NCI-H510A (cell line): ENCODE measurements at places on chromosomes 13 and 19.

- peak; percentile 67 for DNase-seq
Measured at GRCh38 chr13:30607908-30608307, 9.8 kb upstream of the USPL1 start.

- no peak for DNase-seq
Measured at GRCh38 chr13:92315265-92315664, 911.3 kb upstream of the GPC6 start.

DNA sequence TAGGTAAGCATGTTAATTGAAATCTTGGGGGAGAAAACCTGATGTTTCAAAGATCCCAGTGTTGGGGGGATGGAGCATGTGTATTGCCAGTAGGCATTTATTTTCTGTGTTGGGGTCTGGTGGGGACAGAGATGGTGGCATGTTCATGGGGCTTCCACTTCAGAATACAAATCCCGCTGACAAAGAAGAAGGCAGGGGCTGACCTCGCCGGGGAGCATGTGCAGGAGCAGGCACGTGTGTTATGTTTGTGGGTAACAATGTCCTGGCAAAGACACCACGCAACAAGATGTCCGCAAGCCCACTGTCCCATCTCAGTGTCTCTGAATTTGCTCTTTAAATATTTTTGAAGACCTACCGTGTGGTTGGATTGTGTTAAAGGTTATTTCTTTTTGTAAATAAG is 164.5 kb downstream of the TEX29 start:
- DNase-seq: no peak

- no peak for DNase-seq
Measured at GRCh38 chr19:10262771-10263170, 8.1 kb upstream of the ICAM1 start.

DNA sequence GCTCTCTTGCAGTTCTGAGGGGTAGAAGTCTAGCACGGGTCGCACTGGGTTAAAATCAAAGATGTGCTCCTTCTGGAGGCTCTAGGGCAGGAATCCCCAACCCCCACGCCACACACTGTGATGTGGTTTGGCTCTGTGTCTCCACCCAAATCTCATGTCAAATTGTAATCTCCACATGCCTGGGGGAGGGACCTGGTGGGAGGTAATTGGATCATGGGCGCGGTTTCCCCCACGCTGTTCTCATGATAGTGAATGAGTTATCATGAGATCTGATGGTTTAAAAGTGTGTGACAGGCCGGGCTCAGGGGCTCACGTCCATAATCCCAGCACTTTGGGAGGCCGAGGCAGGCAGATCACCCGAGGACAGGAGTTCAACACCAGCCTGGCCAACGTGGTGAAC is 26.6 kb upstream of the CALM3 start:
- no peak for DNase-seq

DNA sequence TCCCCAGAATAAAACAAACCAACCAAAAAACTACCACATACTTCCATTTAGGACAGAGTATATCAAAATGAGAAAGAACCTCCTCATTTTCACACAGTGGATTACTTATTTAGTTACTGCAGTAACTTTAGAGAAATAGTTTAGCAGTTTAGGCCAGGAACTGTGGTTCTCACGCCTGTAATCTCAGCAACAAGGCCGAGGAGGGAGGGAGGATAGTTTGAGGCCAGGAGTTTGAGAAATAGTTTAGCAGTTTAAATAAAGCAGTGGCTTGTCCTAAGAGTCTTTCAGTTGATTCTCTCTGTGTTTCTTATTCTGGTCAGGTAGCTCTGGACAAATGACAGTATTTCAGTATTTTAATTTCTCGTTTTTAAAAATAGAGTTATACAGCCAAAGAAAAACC is 9.4 kb downstream of the HMGB1 start:
- DNase-seq: no peak

- DNase-seq: no peak
Measured at GRCh38 chr13:50224534-50224933, 209.3 kb downstream of the KCNRG start.

DNA sequence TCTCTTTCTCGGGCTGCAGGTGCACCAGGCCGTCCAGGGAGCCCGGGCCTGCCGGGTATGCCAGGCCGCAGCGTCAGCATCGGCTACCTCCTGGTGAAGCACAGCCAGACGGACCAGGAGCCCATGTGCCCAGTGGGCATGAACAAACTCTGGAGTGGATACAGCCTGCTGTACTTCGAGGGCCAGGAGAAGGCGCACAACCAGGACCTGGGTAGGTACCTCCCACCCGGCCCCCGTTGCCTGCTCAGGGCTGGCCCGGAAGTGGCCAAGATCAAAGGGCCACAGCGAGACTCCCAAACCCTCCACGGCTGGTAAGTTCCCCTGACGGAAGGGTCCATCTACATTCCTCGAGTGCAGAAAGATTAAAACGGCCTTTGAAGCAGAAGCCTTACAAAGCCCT is 55.1 kb downstream of the RAB20 start:
- DNase-seq: no peak

GRCh38 chr13:26988059-26988769 is 183.4 kb downstream of the USP12 start:
- no peak for DNase-seq

DNA sequence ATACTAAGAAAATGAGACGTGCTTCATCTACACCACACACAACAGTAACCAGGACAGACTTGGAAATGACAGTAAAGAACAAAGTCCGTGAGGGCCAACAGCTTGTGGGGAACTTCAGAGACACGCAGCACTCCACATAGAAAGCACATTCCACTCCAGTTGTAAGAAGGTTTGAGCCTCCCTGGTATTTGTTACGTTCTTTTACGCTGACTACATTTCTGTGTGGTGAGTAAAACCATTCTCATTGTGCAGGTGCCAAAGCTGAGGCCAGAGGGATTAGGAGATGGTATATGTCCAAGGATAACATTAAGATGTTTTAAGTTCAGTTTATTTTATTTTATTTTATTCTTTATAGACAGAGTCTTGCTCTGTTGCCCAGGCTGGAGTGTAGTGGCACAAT is 1189.9 kb downstream of the UQCRFS1 start:
- DNase-seq: no peak

DNA sequence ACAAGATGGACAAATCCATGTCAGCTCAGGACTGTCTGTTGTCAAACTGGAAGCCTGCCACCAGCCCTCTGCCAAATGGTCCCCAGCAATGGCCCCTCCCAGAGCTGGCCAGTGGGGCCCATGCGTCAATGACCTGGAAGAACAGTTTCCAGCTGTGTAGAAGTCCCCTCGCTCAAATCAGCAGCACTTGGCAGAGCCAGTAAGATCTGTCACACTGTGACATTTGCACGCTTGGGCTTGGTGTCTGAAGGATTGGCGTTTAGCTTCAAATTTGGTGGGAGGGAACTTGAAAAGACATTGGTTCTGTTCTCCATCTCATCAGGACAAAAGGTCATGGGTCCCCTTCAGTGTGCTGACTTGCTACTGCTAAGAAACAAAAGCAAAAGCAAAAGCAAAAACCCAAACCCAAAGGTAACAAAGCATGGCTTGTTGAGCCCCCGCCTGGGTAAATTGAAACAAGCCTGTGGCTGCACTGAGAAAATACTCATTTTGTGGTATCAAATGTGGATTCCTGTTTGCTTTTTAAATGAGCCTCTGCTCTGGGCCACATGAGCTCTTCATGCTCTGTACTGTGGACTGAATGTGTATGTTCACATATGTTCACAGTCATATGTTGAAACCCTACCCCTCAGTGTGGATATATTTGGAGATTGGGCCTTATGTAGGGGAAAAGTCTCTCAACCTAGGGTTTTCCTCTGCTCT is 253.6 kb upstream of the MAB21L1 start:
- no peak for DNase-seq

- DNase-seq: no peak
Measured at GRCh38 chr13:80262051-80262695, 78.8 kb downstream of the SPRY2 start.

GRCh38 chr19:6362351-6362801 is 1.0 kb downstream of the CLPP start:
- DNase-seq: no peak

DNA sequence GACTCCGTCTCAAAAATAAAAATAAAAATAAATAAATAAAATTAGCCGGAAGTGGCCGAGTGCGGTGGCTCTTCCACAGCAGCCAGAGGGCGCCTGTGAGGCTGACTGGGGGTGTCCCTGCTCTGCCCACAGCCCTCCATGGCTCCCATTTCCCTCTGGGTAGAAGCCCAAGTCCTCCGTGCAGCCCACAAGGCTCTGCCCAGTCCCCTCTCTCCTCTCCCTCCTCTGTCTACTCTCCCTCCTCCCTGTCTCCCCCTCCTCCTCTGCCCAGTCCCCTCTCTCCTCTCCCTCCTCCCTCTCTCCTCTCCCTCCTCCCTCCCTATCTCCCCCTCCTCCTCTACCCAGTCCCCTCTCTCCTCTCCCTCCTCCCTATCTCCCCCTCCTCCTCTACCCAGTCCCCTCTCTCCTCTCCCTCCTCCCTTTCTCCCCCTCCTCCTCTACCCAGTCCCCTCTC is 20.4 kb downstream of the MISP start:
- no peak for DNase-seq

GRCh38 chr13:111555903-111556302 is 235.5 kb downstream of the TEX29 start:
- no peak for DNase-seq

- no peak for DNase-seq
Measured at GRCh38 chr19:21680671-21681070, 86.7 kb downstream of the ZNF100 start.

DNA sequence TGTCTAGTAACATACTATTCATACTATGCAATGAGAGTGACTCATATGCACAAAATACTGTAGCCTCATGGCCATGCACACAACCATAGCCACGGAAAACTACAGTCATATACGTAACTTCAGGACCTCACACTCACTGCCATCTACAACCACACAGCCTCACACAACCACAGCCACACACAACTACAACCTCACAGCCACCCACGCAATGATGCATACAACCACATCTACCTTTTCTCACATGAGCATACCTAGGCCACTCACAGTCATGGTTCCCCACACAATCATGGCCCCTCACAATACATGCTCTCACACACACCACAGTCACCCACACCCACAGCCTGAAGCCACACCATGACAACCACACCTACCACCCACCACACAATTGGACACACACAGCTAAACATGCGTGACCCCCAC is 8.7 kb upstream of the TNFSF14 start:
- no peak for DNase-seq

- DNase-seq: no peak
Measured at GRCh38 chr13:31794452-31794851, 55.1 kb downstream of the RXFP2 start.

DNA sequence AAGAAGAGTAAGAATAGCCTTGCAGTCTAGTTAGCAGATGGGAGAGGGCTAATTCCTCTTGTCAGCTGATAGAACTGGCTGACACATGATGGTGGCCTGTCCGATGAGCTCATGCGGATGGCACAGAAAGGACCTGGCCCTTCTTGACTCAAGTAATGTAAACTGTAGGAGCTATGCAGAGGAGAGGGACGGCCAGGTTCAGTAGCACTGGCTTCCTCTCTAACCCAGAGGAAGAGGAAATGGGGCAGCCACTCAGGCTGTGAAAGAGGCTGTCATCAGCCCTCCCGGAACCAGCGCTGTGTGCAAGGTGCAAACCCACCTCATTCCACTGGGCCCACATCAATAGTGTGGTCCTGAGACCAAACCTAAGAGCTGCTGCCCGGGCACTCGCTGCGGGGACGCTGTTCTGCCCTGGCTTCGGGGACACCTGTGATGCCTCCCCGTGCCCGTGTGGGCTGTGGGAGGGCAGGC is 30.8 kb upstream of the USE1 start:
- DNase-seq: no peak

- DNase-seq: no peak
Measured at GRCh38 chr13:21639561-21639960, 31.3 kb upstream of the FGF9 start.

- no peak for DNase-seq
Measured at GRCh38 chr19:6473647-6474046, 7.9 kb downstream of the DENND1C start.

DNA sequence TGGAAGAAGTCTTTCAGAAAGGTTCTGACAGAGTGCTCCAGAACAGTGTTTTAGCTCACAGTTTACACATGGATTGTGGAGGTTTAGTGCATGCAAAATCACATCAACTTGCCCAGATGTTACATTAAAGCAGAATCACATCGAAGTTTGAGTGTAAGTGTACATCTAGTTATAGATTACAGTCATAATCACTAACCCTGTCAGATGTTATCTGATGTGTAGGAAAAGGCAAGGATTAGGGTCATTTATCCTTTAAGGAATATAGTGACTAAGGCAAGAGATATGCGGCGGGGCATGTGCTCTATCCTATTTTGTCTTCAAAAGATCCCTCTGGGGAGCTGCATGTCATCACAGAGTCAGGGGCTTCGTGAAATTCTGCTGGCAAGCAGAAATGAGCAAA is 66.9 kb downstream of the CYSLTR2 start:
- no peak for DNase-seq

DNA sequence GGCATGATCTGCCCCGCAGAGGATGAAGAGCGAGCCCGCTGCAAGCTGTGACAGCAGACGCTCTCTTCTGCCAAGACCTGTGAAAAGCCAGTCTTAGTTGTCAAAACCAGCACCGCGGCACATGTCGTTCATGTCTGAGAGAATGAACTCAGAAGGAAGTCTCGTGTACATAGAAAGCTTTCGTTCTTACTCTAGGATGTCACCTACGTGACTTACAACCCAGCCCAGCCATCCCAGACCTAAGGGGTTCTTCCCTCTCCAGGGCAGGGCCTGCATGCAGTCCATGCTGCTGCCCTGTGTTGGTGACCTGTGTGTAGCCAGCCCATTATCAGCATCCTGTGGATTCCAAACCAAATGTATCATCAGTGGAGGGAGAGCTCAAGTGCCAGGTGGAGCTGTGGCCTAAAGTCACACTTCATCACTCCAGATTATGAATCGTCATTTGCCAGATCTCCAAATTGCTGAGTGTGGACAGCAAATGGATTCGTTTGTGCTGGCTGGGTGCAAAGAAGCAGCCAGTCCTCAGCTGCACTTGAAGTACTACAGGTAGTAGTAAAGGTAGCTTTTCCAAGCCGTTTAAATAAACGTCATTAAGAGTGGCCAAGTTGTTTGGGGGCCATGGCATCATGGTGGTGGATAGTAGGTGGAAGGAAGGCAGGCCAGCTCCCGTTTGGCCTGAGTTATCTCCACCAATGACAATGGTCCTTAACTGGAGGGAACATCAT is 73.9 kb upstream of the GPR183 start:
- DNase-seq: no peak

- DNase-seq: no peak
Measured at GRCh38 chr13:41995946-41996345, 35.0 kb upstream of the VWA8 start.

DNA sequence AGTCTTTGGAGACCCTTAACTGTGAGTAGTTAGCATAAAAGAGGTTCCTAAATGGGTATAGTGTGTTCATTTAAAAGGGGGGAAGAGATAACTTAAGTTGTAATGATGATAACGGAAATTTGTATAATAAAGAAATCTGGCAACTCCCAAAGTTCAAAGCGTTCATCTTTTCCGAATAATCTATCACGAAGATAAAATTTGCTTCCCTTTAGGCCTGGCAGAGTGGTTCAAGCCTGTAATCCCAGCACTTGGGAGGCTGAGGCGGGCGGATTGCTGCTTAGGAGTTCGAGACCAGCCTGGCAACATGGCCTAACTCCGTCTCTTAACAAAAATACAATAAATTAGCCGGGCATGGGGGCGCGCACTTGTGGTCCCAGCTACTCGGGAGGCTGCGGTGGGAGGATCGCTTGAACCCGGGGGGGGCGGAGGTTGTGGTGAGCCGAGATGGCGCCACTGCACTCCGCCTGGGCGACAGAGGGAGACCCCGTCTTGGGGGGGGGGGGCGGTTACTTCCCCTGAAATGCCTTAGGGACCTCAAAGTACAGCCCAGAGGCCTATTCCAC is 934 bp downstream of the N4BP2L2 start:
- no peak for DNase-seq

GRCh38 chr13:73671011-73671410 is 463.2 kb downstream of the KLF12 start:
- no peak for DNase-seq
